Spinal cord (tissue), 10 donors: ENCODE measurements at places on chromosomes 4 and X.
A peak's percentile ranks its signal among the peaks of the same experiment; 100 is the strongest.

DNA sequence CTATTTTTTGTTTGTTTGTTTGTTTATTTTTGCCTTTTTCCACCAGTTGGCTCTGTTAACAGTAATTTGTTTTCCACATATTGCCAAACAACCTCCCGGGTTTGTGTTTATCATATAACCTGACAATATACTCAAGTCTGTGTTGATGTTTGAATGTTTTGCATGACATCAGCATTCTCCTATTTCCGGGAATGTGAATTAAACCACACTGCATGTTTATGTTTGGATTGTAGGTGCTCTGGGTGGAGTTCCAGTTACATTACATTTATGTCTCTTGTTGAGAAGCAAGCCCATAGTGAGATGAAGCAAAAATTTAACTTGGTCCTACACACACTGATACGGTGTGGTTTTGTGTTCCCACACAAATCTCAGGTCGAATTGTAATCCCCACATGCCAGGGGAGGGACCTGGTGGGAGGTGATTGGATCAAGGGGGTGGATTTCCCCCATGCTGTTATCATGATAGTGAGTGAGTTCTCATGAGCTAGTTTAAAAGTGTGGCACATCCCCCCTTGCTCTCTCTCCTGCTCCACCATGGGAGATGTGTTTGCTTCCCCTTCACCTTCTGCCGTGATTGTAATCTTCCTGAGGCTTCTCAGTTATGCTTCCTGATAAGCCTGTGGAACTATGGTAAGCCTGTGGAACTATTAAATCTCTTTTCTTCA, 54.4 kb upstream of the CLNK start:
- no peak for DNase-seq

- DNase-seq = no peak
Observed at GRCh38 chrX:140501321-140501720, 3.5 kb downstream of the SOX3 start.

GRCh38 chr4:1608196-1608820, 75.8 kb downstream of the FAM53A start:
- no peak for DNase-seq

- no peak for DNase-seq
Observed at GRCh38 chrX:133384454-133384853, 30.8 kb downstream of the GPC4 start.

DNA sequence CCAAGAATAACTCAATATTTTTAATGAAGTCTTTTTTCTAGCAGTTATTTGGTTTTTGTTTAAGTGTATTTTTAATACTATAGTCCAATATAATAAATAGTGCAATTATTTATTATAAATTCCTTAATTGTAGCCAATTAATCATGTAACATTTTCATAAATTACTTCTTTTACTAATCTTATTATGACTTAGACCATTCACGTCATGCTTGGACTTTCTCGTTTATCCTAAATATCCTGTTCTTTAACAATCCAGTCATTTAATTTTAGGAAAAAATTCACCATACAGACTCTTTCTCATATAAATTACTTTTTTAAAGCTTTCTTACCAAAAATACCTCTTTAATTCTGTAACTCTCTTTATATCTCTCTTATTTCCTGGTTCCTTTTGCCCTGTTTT, 350.1 kb downstream of the AR start:
- DNase-seq = no peak

DNA sequence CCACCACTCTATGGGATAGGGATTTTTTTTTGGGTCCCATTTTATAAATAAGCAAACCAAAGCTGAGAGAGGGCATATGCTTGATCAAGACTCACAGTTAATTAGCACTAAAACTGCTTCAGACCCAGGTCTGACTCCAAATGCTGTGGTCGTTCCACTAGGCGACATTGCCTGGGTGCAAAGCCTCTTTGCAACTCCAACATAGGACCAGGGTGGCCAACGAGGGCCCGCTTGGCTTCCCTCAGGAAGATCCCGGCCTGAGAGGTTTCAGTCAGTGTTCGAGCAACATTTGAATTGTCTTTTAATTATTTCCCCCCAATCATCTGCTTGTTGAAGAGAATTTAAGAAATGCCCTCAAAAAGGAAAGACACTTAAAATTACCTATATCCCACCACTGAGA, 11.2 kb downstream of the PJA1 start:
- no peak for DNase-seq

- no peak for DNase-seq
Observed at GRCh38 chrX:115350711-115351381, 61.3 kb downstream of the LUZP4 start.

DNA sequence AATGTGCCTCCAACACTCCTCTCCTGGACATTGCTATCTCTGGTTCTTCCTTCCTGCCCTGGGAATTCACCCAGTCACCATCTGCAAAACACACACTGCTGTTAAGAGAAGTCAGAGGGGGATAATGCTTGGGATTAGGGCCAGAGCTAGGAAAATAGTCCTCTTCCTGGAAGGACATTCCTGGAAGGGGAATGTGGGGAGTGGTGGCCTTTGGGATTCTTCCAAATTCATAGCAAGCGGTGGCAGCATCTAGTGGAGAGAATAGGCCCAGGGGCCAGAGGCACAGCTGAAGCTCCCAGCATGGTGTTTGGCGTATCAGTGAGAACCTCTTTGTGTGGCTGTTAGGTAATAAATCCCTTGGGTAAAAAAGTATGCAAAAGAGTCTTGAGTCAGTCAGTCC, 34.3 kb downstream of the SHROOM4 start:
- peak; percentile 11 for DNase-seq

- DNase-seq = no peak
Observed at GRCh38 chrX:13759152-13759718, 24.7 kb downstream of the OFD1 start.

GRCh38 chrX:1239681-1240142, 27.3 kb upstream of the CRLF2 start:
- no peak for DNase-seq

GRCh38 chrX:9693307-9694001, 72.2 kb downstream of the GPR143 start:
- DNase-seq = no peak

DNA sequence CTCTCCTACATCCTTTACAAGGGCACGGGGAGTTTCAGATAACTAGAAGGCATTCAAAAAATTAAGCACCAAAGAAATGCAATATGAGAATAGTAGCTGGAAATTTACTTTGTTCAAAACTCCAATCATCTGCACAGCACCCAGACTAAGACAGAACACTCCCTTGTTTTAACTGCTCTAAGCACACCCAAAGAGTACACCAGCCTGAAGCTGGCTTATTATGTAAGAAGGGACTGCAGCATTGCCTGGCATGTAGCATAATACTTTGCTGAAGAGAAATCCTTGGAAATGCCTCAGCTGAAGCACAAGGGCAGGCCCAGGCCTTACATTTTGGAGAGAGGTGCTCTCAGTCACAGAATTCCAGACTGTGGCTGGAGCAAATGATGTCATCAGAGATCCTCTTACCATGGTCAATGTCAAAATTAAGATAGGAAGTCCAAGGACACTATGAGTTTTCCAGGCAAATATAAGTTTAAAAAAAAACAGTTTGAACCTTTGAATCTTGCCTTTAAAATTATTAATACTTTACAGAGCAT, 14.8 kb downstream of the ARHGEF6 start:
- DNase-seq = no peak

DNA sequence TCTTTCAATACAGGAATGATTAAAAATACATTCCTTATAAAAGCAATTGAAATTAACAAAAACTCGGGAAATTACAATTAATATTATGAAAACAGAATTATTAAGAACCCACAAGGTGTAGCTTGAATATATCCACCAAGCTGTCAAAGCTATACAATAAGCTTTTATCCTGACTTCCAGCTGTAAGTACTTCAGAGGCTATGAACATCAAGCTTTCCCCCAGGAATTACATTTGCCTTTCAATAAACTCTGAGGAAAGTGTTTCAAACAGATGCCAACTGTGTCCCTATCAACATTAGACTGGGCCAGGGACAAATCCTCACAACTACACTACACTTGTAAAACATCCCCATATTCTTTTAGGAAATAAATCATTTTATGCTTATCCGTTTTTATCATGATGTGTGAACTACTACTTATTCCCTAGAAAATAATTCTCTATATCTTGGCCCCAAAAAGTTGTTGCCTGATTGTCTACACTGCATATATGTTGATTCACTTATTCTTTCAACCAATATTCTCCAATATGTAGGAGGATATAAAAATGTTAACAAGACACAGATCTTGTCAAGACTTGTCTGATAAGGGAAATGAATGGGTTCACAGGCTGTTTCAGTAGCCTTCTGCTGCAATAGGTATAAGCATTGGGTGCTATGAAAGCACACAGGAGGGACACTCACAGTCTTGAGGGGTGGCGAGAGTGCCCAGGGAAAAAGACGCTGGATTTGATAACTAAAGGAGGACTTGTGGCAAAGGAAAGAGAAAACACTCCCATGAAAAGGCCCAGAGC, 494.1 kb downstream of the CENPC start:
- DNase-seq = peak; percentile 38

DNA sequence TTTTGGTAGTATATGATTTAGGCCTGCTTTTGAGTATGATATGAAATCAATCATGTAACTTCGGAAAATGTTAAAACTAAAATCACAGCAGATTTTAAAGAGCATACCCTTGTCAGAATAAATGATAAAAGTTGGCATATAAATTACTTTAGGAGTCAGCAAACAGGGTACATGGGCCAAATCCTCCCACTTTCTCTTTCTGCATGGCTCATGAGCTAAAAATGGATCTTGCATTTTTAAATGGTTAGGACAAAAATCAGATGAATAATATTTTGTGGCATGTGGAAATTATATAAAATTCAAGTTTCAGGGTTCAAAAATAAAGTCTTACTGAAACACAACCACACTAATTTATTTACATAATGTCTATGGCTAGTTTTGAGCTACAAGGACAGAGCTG, 214.9 kb downstream of the GASK1B start:
- DNase-seq = no peak

DNA sequence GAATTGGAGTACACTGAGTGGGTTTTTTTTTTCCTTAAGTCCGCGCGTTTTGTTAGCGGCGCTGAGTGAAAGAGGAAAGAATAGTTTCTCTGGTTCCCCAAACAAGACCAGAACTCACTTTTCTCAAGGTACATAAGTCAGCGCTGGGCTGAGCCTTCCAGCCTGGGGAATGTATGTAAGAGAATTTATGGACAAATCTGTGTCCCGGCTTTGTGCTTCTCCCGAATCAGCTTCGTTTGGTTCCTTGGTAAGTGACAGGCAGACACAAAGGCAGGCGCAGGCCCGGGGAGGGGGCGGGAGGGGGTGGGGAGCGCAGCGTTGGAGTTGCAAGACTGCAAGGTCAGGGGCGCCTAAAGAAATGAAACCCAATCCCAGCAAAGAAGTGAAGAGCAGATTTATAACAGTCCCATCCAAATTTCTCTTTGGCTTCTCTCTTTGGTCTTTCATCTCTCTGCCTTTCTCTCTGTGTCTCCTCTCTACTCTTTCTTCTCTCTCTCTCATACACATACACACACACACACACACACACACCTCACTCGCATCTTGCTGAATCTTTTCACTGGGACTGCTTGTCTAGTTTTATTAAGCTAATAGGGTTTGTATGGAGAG, 981 bp downstream of the TET2 start:
- DNase-seq = peak; percentile 90

GRCh38 chr4:779555-779954, 46.4 kb downstream of the CPLX1 start:
- DNase-seq = no peak

DNA sequence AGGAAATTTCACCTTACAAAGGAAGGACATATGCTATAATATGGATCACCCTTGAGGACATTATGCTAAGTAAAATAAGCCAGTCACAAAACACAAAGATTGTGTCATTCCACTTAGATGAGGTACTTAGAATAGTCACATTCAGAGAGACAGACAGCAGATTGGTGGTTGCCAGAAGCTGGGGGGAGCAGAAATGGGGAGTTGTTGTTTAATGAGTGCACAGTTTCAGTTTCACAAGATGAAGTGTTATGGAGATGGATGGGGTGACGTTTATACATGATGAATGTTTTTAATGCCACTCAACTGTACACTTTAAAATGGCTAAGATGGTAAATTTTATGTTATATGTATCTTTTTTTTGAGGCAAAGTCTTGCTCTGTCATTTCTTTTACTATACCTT, 14.8 kb upstream of the SPON2 start:
- DNase-seq = no peak

- no peak for DNase-seq
Observed at GRCh38 chr4:61760820-61761219, 560.7 kb downstream of the ADGRL3 start.

GRCh38 chr4:37891260-37892159, 626 bp downstream of the TBC1D1 start:
- no peak for DNase-seq

- DNase-seq = peak; percentile 96
Observed at GRCh38 chrX:72131317-72132294, at the start of gene RTL5. RTL5 (minus strand) TSS chrX:72131915.

GRCh38 chr4:153940916-153941315, 152.0 kb upstream of the SFRP2 start:
- no peak for DNase-seq

- DNase-seq = no peak
Observed at GRCh38 chr4:101540336-101540735, 193.0 kb upstream of the PPP3CA start.

DNA sequence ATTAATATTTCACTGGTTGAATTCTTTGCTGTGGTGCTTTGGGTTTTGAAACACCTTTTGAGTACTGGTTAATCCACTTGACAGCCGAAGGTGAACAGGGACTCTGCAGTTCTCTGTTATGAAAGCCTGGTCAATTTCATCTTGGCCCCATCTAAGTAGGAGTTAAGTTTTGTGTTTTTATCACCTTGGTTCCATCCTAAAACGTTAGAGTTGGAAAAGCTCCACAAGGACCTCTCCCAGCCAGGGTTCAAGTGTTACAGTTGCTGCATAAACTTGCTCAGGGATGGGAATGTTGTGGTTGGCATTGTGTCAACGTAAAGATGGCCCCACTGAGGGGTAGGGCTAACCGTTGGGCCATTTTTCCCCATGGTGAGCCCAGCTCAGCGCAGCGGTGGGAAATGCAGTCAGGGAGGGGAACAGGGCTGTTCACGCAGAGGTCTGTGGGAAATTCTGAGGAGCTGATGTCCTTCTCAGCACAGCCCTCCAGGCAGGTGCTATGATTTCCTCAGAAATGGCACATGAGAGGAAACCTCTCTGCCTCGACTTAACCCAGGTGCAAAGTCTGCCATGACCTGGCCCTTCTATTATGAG, 188.7 kb downstream of the STIM2 start:
- DNase-seq = no peak

- DNase-seq = no peak
Observed at GRCh38 chrX:57227691-57228090, 58.8 kb upstream of the FAAH2 start.

DNA sequence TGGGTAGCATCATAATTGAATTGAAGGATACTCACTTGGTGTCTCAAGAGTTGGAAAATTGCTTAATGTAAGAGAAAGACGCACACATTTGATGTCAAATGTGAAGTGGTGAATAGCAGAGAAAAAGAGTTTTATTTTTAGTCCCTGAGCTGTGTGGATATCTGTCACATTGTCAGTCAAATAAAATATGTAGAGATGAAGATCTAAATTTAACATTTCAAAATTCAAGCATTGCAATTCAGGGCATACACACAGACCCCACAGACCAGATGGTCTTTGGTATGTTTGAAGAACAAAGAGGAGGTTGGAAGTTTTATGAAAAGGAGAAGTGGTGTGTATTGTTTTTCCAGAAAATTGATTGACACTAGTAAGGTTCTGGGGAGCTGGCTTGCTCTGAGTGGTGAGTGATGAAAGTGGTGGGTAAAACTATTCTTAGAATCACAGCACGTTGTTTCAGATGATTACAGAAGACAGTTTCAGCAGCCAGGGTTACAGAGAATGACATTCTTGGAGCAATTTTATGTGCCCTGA, 44.9 kb upstream of the BBS12 start:
- no peak for DNase-seq

GRCh38 chr4:92172203-92172602, 131.6 kb upstream of the GRID2 start:
- DNase-seq = no peak
